ENCODE measurements at places on chromosomes 4 and X.

GRCh38 chr4:51858605-51859202 lies 15.8 kb downstream of the DCUN1D4 start:
- DNase-seq = no peak

- DNase-seq = no peak
Observed at GRCh38 chrX:102723456-102723855, 2.9 kb downstream of the GPRASP3 start.

DNA sequence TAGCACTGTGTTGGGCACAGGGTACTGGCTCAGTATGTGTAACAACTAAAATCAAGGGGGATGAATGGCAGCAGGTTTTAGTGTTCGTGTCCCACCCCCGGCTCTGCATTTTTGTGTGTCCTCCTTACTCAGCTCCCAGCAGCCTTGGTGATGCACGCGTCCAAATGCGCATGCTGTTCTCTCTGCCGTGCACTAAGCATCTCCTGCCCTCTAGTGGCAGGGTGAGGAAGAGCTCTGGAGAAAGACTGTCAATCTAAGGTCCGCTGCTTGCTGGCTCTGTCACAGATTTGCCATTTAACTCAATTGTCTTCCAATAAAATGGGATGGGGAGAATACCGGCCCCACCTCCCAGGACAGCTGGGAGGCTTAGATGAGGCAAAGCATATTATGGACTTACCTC lies 61.4 kb downstream of the WFS1 start:
- DNase-seq = no peak

DNA sequence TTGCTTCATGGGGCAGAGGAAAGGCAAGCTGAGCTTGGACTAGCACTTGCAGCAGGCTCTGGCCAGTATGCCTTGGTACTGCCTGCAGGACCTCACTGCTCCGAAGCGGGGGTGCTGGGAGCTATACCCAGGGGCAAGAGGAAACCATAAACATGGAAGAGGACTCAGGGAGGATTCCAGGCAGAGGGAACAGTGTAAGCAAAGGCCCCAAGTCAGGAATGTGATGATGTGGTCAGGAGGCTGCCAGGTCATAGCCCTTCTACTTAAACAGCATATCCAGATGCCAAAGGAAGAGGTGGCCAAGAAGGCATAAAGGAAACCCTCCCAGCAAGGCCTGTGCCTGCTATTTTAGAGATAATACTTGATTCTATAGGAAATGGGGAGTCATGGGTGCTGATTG lies 31.1 kb downstream of the RAB40AL start:
- DNase-seq = no peak

GRCh38 chr4:58940167-58940566 lies 1830.0 kb upstream of the IGFBP7 start:
- DNase-seq = no peak

- no peak for DNase-seq
Observed at GRCh38 chrX:18677161-18677869, 5.4 kb upstream of the RS1 start.

GRCh38 chr4:26281881-26282280 lies 38.9 kb upstream of the RBPJ start:
- DNase-seq = no peak

- DNase-seq = no peak
Observed at GRCh38 chrX:131650637-131651410, 107.0 kb downstream of the OR13H1 start.

DNA sequence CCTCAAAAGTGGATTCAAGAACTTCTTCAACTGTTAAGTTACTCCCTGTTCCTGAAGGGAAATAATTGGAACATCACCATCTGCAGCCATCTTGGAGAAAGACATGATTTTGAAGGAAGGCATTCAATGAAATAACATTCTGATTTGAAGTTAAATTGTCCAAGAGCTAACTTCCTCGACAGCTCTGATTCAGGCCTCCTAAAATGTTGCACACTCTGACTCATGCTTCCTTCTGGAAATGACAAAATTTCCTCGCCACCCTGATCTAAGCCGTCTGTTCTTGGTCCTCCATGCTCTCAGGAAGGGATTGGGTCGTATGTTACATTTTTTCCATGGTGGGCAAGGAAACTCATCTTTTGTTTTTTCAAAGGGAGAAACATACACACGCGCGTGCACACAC lies 496.9 kb upstream of the DIPK2B start:
- DNase-seq = no peak

GRCh38 chrX:110373310-110373709 lies 14.7 kb downstream of the RTL9 start:
- DNase-seq = no peak

- peak; percentile 84 for DNase-seq
Observed at GRCh38 chrX:10158279-10159144, 1.7 kb downstream of the CLCN4 start.

DNA sequence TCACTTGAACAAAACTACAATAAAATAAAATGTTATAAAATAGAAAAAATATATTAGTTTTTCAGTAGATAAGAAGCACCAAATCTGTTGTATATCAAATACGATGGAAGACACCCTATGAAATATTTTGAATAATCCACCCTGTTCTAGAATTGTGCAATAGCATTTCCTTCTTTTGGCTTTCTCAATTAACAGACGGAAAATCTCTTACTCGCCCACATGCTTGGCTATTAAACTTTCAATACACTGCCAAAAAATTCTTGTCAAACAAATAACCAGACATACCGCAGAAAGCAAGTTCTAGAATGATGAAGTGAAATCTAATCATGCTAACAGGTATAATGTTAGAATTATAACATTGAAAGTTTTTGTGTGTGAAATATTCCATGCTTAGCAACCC lies 671.6 kb upstream of the SLIT2 start:
- no peak for DNase-seq

- no peak for DNase-seq
Observed at GRCh38 chrX:131729295-131729694, 185.4 kb downstream of the OR13H1 start.

GRCh38 chrX:68146054-68146453 lies 287.2 kb downstream of the OPHN1 start:
- DNase-seq = no peak

- no peak for DNase-seq
Observed at GRCh38 chrX:71619193-71619592, 882 bp upstream of the CXCR3 start.

- DNase-seq = no peak
Observed at GRCh38 chr4:26003056-26003455, 89.0 kb downstream of the SMIM20 start.

All from glutamatergic neuron (in vitro differentiated cells).